ENCODE measurements at places on chromosomes 6 and 20.

DNA sequence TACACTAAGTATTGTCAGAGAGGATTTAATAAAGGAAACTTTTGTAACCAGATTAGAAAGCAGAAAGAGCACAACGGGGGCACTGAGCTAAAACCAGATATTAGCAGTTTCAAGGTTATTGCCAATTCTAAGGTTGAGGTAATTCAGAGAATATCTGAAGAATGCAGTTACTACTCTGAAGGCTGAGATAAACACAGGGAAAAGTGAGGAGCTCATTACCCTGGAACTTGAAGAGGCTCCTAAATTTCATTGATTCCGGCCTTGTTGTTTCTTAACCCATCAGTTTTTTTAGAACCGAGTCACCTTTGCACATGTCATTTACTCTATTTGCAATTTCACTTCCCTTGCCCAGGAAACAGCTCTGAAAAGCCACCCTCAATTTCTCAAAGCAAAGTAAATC lies 72.4 kb upstream of the BTBD3 start:
- no peak for DNase-seq

GRCh38 chr6:156197513-156197912 lies 579.7 kb upstream of the ARID1B start:
- no peak for DNase-seq

GRCh38 chr20:35458388-35458787 lies 3.0 kb downstream of the CEP250 start:
- no peak for DNase-seq

DNA sequence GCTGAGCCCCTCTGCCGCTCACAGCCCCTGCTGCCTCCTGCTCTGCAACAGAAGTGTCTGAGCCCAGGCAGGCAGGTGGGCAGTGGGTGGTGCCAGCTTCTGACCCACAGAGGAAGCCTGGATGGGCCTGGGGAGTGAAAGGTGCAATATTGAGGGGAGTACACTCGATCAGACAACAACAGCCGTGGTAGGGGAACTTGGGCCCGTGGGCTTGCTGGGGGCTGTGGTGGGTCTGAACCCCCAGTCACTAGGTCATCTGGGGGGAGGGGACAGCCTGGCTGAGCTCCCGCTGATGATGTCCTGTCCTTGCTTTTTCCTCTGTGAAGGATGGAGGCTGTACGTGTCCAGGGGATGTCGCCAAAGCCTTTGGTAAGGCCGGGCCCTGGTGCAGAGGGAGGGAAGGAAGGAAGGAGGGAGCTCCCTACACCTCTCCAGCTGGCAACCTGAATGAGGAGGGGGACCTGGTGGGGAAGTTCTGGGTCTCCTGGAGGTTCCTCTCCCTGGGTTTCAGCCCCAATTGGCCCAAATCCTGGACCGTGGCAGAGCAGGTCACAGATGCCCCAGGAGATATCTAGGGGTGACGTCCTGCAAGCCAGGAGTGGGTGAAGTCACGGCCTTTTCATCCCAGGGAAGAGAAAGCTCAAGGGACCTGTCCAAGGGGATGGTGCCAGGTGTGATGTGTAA lies 47.2 kb downstream of the GMPR start:
- DNase-seq: no peak

DNA sequence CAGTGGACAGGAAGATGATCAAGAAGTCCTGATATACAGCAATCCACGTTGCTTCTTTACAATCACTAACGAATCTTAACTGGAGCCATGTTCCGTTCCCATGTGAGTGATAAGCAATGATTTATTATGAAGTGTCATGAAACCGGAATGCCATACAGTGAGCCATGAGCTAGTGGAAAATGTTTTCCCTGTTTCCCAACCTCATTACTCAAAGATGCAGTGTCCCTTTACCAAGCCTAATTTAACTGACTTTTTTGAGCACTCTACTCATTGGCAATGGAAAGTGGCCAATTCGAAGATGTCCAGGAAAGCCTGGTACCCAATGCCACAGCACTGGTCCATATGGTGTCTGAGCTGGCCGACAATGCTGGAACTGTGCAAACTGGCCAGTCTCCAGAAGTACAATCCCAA lies 148.3 kb downstream of the ZNF217 start:
- no peak for DNase-seq

DNA sequence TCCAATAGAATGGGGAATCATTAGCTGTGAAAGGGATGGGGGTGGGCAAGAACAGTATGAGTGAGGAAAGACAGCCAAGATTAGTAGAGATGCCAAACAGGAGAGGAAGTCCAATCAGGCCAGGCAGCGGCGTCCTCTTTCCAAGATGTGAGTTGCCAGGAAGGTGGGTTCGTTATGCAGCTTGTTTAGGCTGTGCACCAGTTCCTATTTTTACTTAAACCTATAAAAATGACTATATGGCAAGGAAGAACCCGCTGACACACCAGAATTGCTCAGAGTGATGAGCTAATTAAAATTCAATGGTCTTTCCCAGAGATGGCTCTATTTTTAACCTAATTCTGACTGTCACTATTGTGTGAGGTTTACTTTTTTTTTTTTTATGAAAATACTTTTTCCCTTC lies 88.2 kb downstream of the SLC22A23 start:
- DNase-seq: no peak

GRCh38 chr6:6714953-6715352 lies 126.4 kb downstream of the LY86 start:
- DNase-seq: no peak

GRCh38 chr20:8097307-8097706 lies 34.8 kb upstream of the PLCB1 start:
- DNase-seq: no peak

DNA sequence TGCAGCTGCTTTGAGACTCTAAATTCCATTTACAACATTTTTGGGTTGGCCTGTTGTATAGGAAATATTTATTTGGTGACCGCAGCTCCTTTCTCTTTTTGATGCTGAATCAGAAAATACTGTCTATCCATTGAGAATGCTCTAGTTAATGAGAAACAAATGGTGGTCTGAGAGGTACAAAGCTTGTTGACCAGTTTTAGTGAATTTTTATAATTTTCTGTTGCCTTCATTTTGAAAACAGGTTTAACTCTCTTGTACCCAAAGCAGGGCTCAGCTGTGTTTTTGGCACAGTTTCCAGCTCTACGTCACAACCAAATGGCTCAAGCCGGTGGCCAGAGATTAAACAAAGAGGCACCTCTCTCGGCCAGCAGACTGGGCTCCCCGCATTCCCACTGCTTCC lies 113.2 kb downstream of the FNDC1 start:
- no peak for DNase-seq

GRCh38 chr6:77106992-77107391 lies 356.3 kb downstream of the HTR1B start:
- no peak for DNase-seq

DNA sequence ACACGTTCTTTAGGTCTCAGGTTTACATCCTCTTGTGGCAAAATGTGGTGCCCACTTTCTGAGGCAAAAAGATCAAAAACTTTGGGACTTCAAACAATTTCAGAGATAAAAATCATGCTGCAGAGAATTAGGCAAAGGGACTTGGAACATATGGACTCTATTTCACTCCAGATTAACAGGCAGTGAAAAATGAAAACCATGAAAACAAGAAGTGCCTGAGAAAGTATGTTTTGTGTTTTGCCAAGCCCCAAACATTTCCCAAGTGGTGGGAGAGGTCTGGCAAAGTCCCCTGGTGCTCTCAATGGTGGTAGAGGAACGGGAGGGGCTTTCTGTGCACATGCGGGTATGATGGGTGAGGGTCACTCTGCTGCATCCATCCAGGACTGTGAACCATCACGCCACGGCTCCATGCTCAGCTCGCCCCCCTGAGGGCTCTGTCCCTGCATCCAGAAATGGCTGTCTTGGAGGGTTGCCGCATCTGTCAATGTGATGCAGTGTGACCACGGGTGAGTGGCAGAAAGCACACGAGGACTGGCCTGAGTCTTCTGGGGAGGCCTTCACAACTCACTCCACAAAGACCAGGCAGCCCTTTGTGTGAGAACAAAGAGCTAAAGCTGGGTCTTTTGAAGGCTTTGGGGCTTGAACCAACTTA lies 43.2 kb upstream of the TBC1D7 start:
- no peak for DNase-seq

DNA sequence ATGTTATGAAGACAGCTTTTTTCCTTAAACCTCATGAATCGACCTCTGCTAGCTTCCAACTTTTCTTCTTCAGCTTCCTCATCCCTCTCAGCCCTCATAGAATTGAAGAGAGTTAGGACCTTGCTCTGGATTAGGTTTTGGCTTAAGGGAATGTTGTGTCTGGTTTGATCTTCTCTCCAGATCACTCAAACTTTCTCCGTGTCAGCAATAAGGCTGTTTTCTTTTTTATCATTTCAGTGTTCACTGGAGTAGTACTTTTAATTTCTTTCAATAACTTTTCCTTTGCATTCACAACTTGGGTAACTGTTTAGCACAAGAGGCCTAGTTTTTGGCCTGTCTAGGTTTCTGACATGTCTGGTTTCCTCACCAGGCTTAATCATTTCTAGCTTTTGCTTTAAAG lies 32.6 kb downstream of the AIG1 start:
- DNase-seq: no peak

GRCh38 chr6:24763578-24763977 lies 11.2 kb upstream of the GMNN start:
- DNase-seq: no peak

DNA sequence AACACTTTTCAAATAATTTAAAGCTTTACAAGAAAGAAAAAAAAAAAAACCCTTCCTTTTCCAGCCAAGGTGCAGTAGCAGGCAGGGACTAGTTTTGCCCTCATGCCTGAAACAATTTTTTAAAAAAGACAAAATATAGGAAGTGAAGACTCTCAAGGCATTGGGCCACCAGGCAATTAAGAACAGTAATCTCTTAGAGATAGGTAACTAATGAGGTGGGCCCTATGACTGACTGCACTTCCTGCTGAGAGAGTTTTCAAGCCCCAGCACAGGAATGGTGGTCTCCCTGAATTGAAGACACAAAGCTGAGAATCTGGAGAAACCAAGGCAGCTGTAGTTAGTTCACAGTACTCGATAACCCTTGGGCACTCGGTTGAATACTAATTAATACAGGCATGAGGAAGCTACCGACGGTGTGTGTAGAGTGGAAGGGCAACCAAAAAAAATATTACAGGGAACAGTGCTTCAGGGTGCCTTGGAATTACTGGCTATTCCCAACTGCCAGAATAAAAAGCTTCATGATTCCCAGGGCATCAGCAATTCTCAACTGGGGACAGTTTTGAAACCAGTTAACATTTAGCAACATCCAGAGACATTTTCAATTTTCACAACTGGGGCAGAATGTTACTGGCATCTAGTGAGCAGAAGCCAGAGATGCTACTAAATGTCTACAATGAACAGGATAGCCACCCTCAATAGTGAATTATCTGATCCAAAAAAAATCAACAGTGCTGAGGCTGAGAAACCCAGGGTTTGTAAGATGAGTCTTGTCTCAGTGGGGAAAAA lies 36.0 kb upstream of the PLN start:
- no peak for DNase-seq

- DNase-seq: no peak
Measured at GRCh38 chr20:32527447-32528055, 57.6 kb downstream of the NOL4L start.

GRCh38 chr6:150719831-150720230 lies 120.1 kb downstream of the PLEKHG1 start:
- DNase-seq: no peak

GRCh38 chr6:47380251-47380650 lies 70.5 kb upstream of the TNFRSF21 start:
- no peak for DNase-seq

DNA sequence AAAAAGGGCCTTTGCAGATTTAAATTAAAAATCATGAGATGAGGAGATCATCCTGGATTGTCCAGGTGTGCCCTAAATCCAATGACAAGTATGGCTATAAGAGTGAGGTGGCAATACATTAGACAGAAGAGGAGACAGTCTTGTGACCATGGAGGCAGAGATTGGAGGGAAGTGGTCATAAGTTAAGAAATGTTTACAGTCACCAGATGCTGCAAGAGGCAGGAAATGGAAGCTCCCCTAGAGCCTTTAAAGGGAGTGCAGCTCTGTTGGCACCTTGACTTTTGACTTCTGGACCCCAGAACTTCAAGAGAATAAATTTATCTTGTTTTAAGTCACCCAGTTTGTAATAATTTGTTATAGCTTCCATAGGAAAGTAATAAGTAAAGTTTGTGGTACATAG lies 61.1 kb downstream of the HMGN3 start:
- no peak for DNase-seq

DNA sequence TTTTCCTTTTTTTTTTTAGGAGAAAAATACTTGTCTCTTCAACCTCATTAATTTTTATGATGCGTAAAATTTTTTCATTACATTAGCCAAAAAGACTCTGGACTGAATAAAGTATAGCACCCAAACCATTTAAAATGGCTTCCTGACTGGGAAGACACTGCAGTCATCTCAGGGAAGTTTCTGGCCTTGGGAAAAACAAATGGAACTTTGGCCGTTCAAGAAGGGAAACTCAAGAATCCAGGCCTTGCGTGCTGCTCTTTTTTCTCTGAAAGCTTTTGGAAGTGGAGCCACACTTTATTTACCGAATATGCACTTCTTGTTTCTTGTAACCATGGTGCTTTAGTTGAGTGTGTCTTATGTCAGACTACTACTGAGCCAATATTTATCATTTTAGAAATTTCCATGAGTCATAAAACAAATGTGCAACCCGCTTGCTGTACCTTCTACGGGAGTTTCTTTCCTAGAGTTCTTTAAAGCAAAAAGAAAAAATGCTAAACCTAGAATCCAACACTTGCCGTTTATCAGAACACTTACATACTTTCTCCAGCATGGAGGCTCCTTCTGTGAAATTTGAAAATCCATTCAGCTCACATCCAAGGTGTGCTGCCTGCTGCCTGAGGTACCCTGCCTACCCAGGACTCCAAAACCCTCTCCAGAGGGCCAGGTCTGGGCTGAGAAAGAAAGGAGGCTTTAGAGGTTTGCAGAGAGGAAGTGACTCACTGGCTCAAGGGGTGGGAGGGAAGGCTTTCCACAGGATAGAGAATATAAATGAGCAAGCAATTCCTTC lies 11.5 kb upstream of the DSTN start:
- no peak for DNase-seq

GRCh38 chr6:119162134-119162775 lies 83.8 kb upstream of the FAM184A start:
- no peak for DNase-seq

DNA sequence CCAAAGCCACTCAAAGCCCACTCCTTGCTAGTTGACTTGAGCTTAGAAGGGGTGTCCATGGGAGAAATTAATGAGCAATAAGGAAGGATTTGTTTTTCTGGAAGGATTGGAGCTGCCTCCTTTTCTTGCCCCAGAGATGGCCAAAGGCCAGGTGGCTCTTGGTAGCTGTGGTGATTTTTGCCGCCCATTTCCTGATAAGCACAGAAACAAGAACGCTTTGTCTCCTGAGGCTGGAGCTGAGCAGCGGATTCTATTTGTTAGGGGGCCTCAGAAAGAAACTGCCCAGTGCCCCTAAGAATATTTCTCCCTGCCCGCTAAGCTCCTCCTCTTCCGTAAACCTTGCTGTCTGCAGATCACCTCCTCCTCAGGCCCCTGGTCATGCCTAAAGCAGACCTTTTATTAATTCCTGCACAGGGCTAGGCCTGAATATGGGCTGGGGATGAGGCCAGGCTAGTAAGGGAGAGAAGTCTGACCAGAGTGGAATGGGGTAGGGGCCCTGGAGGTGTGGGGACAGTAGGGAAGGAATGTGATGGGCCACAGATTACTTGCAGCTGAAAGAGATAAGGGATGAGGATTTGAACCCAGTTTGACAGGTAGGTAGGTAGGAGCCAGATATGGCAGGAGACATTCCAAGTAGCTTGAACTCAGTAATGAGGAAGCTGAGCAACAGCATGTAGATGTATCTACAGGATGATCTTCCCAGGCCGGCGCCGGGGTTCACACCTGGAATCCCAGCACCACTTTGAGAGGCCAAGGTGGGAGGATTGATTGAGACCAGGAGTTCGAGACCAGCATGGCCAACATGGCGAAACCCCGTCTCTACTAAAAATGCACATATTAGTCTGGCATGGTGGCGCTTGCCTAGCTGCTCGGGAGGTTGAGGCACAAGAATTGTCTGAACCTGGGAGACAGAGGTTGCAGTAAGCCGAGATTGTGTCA lies 71.2 kb upstream of the NAA20 start:
- DNase-seq: no peak

Data from stimulated activated CD4-positive, alpha-beta T cell treated with anti-CD3 and anti-CD28 coated beads, TNF-alpha, amount 100 ng/mL, for 1 hour (primary cell).